ENCODE measurements at places on chromosomes 6 and 20.

DNA sequence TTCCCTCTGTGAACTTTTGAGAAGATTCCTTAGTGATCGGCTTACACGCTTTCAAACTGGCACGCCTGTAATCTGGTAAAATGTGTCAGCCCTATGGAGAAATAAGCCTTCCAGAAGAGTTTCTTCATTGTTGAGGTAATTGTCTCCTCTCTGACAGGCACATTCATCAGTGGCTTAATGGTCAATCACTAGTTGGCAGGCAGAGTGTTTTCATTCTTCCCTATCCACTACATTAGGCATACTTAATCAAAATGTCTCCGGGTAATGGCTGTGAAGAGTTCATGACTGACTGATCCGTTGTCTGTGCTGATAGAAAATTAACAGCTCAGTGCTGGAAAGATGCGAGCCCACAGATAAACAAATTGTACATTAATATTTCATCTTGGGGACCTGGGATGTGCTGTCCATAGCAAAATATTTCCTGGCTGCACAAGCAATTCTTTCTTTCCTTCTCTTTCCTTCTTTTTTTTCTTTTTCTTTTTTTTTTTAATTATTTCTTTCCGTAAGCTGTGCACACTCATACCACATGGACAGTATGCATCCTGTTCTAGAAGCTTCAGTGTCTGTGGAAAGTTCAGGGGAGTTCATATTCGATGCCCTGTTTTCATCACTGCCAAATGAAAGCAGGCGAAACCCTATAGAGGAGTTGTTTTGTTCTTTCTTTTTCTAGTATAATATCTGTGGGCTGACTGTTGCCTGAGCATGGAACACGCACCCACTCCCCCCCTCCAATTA, 31.4 kb downstream of the TSHZ2 start:
- peak; percentile 71 for DNase-seq

GRCh38 chr6:160692369-160692959, 9.6 kb upstream of the PLG start:
- no peak for DNase-seq

DNA sequence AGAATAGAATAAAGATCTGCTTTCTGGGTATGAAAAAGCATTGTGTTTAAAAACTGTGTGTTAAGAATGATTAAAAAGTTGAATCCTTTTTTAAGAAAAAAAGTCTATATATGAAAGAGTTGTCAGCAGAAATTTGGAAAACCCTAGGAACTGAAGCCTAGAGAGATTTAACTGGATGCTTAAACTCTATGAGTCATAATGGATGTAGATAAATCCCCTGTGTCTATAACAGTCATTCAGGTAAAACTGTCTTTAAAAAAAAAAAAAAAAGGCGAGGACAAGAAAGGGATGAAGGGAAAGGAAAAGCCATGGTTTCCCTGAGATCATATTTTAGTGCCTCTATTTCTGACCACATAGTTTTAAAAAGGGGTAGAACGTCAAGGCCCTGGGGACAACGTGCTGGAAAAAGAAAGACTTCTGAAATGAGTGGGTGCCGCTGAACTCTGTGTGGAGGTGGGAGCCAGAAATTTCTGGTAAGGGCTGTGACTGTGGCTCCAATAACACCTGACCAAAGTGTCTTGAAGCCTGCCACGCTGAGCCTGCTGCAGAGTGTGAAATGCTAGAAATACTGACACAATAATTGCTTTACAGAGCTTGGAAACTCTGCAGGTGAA, 302.6 kb upstream of the ARID1B start:
- no peak for DNase-seq

GRCh38 chr20:62816031-62816883, 593 bp upstream of the COL9A3 start:
- DNase-seq: no peak

- DNase-seq: no peak
Observed at GRCh38 chr6:32945108-32945760, 4.4 kb upstream of the HLA-DMB start.

DNA sequence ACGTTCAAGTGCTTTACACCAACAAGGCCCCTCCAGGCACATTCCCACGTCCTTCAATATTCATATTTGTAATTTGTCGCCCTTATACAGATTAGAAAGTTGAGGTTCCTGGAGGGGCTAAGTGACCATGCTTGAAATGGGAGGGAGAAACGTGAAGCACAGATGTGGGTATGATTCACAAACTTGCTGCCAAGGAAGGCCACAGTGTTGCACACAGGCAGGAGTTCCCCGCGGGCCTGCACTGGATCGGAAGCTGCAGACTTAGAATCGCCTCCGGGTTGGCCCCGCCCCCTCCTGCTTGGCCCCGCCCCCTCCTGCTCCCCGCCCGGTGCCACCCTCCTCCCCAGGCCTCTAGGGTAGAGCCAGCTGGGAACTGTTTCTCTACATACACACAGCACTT, 58.2 kb upstream of the QKI start:
- no peak for DNase-seq

DNA sequence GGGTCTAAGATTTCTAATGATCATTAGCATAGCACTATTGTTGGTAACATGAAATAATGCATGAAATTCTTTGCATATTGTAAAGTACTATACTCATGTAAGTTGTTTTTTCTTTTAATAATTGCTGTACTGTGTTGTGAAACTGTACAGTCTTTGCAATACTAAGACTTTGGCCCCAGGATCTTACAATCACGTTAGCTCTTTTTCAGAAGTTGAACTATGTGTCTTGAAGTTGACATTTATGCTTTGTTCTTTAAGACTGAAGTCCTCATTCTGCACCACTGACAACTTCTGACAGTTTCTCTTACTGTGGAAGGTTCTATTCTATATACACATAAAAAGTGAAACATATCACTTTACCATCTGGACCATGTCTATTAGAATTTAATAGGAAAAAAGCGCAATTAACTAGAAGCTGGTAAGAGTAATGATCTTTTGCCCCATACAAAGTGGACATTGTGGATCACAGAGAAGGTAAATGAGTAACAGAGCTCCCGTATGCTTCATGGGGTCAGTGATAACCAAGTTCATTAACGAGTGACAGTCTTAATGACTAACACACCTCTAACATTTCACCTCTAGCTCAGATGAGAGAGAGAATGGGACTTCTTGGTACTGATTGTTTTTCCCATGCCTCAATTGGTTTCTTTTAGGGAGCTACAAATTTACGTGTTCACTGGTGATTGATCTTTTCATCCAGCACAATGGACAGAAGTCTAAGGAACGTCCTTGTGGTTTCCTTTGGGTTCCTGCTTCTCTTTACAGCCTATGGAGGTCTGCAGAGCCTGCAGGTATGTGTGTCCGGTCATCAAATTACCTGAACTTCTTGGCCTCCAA, at the start of gene UNC93A:
Gene UNC93A, plus strand, starts transcription at position 530 of the 837 bp plus-strand sequence. Its CDS starts 175 bp downstream, at position 705.
- no peak for DNase-seq

GRCh38 chr6:4895971-4896370, 107.9 kb downstream of the RPP40 start:
- DNase-seq: no peak

DNA sequence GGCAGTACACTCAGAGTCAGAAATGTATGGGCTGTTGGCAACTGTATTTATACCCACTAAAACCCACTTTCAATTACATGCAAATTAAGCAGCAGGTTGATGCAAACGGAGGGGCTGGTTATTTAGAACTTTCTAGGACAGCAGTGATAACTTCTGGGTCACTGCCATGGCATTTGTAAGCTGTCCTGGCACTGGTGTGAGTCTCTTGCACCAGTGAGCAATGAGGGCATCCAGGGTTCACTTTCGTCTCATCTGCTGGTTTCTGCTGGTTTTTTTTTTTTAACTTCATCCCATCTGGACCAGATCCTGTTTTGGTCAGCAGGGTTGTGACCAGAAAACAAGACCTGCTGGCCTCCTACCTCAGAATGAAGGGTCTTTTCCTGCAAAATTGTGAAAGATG, 49.2 kb downstream of the CDH26 start:
- no peak for DNase-seq

DNA sequence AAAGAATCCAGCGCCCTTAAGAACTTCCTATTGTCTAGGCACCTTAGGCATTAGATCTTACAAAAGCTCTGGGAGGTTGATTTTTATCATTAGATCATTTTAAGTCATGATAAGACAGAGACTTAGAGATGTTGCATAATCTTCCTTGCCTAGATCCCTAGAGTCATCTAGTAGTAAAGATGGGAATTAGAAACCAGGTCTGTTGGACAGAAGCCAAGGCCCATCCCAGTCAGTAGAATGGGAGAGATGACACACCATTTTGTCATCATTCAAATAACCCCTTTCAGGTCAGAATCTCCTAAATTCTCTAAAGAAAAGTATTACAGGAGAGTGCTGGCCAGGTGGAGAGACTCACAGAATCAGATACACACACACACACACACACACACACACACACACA, 579.1 kb downstream of the BMP2 start:
- no peak for DNase-seq

- DNase-seq: no peak
Observed at GRCh38 chr20:20448881-20449280, 81.0 kb downstream of the INSM1 start.

DNA sequence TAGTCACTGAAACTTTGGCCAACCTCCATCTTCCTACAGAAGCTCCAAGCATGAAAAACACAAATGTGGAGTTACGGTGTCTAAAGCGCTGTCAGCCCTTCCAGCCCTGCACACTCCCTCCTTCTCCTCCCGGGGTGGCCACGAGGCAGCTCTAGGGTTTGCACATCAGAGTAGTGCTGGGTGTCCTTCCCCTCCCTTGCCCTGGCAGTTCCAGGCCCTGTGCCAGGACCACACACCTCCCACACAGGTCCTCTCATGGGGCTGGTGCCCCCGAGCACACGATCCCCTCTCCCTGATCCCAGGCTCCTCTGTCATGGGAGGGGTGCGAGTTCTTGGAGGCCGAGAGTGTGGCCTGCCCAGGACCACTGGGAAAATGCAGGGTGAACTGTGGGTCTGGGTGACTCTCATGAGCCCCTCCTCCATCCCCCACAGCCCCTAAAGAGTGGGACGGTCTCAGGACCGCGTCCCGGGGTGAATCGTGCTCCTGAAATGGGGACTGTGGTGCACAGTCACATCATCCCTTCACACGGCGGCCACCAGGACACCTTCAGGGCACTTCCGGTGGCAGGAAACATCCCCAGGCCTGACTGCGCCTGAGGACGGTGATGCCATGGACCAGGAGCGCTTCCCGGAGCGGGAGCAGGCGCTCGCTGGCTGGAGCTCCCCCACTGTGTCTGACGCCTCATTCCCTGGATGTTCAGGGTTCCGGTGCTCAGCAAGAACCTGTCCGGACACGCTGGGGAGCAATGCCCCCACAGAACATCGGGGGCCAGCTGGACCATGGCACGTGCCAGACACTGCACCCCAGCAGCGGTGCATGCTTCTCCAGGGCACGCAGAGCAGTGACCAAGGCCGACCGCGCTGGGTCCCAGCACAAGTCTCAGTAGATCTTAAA, 42.8 kb upstream of the SLCO4A1 start:
- no peak for DNase-seq

DNA sequence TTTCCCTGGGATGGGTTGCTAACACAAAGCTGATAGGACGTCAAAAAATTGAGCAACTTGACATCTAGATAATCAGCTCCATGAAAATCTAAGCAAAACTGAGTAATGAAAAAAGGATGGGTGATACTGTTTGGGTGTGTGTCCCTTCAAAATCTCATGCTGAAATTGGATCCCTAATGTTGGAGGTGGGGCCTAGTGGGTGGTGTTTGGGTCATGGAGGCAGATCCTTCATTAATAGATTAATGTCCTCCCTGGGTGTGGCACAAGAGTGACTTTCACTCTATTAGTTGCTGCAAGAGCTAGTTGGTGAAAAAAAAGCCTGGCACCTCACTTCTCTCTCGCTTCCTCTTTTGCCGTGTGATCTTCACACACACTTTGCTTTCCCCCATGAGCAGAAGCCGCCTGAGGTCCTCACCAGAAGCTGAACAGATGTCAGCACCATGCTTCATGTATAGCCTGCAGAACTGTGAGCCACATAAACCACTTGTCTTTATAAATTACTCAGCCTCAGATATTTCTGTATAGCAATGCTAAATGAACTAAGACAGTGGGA, 160.9 kb downstream of the FRK start:
- no peak for DNase-seq

DNA sequence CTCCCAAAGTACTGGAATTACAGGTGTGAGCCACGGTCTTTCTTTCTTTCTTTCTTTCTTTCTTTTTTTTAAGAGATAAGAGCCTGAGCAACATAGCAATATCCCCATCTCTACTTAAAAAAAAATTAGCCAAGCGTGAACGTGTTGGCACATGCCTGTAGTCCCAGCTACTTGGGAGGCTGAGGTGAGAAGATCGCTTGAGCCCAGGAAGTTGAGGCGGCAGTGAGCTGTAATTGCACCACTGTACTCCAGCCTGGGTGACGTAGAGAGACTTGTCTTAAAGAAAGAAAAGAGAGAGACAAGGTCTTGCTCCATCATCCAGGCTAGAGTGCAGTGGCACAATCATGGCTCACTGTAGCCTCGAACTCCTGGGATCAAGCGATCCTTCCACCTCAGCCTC, 162.0 kb upstream of the MLN start:
- no peak for DNase-seq

DNA sequence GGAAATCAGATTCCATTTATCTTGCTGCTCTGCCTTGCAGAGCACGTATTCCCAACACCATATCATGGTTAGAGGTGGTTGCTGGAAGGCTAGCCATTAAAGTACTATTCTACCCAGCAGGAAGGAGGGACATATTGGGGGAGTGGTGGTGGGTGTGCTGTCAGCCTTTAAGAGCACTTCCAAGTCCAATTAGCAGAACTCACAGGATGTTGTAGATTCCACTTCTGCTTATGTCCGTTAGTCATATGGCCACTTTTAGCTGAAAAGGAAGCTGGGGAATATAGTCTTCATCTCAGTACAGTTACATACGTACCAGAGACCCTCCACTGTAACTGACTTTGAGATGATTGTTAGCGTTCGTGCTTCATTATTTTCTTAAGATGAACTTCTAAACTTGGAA, 94.4 kb downstream of the SAMD3 start:
- no peak for DNase-seq

GRCh38 chr6:169935348-169935718, 183.9 kb downstream of the ERMARD start:
- peak; percentile 68 for DNase-seq

DNA sequence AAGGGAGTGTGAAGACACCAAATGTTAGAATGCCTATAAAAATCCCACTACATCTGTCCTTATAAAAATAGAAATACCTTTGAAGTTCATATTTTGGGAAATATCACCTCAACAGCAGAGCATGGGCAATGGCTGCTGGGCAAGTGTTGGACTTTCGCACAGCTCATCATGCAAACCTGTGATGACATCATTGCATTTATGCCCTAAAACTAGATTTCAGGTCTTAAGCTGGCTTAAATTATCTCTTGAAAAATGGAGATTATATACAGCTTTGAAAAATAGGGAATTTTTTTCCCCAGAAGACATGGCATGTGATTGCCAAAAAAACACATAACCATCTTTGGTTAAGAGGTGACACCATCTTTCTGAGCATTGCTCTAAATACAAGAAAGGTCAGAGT, 197.8 kb downstream of the UST start:
- DNase-seq: no peak

DNA sequence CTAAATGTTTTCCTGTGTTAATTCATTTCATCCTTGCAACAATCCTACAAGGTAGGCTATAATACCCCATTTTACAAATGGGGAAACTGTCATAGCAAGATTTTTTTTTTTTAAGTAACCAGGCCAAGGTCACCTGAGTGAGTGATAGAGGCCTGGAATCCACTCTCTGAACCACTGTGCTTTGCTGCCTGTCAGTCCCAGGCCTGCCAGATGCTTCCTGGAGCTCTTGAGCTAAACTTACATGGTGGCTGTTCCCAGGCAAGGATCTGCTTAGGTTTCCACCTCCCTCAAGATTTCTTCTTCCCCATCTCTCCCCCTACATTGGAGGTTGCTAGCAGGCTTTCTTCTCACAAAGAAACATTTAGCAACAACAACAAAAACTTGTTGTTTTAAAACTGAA, 32.7 kb upstream of the RNF8 start:
- no peak for DNase-seq
